AG10803 (cell line): ENCODE measurements at places on chromosomes 7 and 10.

GRCh38 chr10:119351189-119351588, 143.8 kb downstream of the GRK5 start:
- no peak for DNase-seq

- DNase-seq, result no peak
Measured at GRCh38 chr10:103828107-103828506, 27.3 kb downstream of the SH3PXD2A start.

- DNase-seq, result no peak
Measured at GRCh38 chr7:30213637-30214036, 70.8 kb upstream of the ZNRF2 start.

- no peak for DNase-seq
Measured at GRCh38 chr7:27897001-27897400, 157.0 kb downstream of the TAX1BP1 start.

GRCh38 chr7:1121476-1121875, 33.6 kb downstream of the GPER1 start:
- DNase-seq, result no peak

DNA sequence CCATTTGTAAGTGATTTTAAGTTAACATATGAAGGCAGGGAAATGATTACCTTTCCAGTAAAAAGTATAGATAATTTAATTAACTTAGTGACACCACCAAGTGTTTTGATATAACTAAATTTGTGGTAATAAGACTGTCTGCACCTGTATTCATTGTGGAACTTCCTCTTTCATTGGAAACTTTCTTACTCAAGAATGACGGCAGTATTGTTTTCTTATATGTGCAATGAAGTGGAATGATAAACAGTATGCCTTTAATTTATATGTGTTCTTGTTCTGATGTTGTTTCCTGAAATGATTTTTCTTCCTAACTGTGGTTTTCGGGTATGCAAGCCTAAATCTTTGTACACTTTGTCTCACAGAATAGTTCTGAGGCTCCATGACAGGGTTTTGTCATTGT, 46.4 kb downstream of the CASD1 start:
- no peak for DNase-seq

GRCh38 chr7:108448584-108449505, 7.4 kb downstream of the NRCAM start:
- DNase-seq, result no peak

DNA sequence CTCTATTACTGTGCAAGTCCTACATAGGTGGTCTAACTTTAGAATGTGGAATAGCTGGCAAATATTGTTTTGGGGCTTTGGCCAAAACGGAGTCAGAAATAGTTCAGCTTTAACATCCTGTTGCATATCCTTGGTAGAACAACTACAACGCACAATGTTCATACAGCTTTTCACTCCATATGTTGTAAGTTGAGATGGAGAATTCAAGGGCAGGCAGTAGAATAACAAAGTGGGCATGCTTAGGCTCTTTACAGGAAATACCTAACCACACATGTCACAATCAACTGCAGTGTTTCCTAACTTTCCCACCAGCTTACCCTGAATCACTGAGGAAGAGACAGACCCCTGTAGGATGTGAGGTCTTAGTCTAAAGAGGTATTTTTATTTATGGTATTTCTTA, 122.3 kb downstream of the PPP1R3A start:
- peak; percentile 41 for DNase-seq

GRCh38 chr10:78644550-78644949, 424.2 kb upstream of the ZMIZ1 start:
- no peak for DNase-seq

DNA sequence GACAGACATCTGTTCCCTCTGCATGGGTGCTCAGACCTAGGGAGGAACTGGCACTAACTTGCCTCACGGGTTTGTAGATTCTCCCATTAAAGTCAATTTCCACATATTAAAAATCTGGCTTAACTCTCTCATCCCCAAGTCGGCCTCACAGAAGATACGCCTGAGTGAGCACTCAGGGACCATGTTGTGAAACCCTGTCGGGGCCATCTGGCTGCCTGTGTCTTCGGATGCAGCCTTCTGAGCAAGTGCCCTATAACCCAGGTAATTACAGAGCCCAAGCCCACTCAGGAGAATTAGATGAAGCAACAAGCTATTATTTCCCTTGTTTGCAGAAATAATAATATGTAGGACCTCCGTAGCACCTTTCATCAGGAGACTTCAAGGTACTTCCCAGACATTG, 219.3 kb upstream of the GLI3 start:
- no peak for DNase-seq

- no peak for DNase-seq
Measured at GRCh38 chr10:86666538-86666937, 1.8 kb upstream of the LDB3 start.
